ENCODE measurements at places on chromosomes 2 and 18.

DNA sequence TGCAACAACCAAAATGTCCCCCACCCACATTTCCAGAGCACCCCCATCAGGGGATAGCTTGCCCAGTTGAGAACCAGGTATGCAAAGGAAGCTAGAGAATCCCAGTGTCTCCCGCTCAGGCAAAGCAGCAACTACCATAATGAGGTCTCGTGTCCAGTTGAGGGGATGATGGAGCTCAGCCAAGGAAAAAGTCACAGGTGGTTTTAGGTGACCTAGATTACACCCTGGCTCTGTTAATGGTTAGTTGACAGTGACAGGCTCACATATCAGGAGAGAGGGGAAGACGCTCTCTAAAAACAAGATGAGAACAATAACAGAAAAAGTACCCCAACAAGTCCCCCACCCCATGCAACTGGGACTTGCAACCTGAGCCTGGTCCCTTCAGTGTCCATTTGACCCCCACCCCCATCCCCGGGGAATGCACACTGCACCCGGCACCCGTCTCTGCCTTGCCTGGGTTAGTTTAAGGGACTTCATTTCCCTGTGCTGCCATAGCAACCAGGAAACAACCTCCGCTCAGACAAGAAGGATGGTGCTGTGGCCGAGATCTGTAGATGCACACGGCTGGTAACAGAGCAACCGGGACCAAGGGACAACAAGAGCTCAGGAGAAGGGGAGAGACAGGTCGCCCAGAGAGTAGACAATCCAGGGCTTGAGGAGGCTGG, at the start of gene KIAA2012:
Gene KIAA2012, plus strand, starts transcription at position 519 of the 665 bp plus-strand sequence. CDS start 373 bp downstream, outside the sequence.
- H3K27ac ChIP-seq: no peak within 1 kb of the TSS
- no peak within 1 kb of the TSS for H3K4me3 ChIP-seq
- no peaks in the 10 kb centered on the region for H3K27me3 ChIP-seq
- no peaks in the 10 kb centered on the region for H3K4me1 ChIP-seq

GRCh38 chr2:85397925-85398331, 12.2 kb downstream of the CAPG start:
- no peak for DNase-seq
- H3K36me3 ChIP-seq: no peaks in the 10 kb centered on the region
- H3K27me3 ChIP-seq: no peaks in the 10 kb centered on the region
- no peak overlapping the region for H3K27ac ChIP-seq
- H3K4me1 ChIP-seq: no peaks in the 10 kb centered on the region

GRCh38 chr2:27929916-27930486, 39.5 kb downstream of the BABAM2 start:
- DNase-seq: no peak
- no peaks in the 10 kb centered on the region for H3K4me1 ChIP-seq
- no peak overlapping the region for H3K4me3 ChIP-seq

- no peak overlapping the region for H3K4me3 ChIP-seq
- H3K27me3 ChIP-seq: no peaks in the 10 kb centered on the region
- H3K27ac ChIP-seq: no peak overlapping the region
These were observed 176.1 kb downstream of the TMEM18 start for GRCh38 chr2:501130-501529.

Measured in CD8-positive, alpha-beta memory T cell (primary cell).